Calu3 (cell line): ENCODE measurements at places on chromosomes 7 and 10.

DNA sequence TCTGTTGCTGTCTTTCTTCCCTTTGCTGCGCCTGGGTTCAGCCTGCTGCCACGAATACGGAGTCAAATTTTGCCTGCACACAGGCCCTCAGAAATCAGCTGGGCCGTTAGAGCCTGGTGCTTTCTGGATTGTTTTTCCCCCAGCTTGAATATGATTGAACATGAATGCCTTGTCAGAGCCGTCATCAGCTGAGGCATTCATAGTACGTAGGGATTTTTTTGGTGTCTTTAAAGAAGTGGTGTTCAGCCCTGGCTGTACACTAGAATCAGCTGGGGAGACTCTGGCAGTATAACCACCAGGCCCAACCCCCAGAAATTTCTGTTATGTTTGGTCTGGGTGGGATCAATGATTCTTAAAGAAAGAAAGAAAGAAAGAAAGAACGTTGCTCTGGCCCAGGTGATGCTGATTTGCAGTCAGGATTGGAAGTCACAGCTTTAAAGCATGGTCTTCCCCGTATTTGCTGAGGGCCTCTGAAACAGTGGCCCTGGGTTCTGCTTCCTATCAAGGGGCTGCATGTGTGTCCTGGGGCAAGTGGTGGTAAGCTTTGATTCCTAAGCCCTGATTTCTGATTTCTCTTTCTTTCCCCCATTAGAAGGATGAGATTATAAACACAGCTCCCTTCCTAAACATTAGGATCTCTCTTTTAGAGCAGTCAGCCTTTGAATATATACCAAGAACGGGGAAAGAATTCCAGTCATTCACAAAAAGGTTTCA, 24.7 kb downstream of the NUB1 start:
- DNase-seq: no peak

DNA sequence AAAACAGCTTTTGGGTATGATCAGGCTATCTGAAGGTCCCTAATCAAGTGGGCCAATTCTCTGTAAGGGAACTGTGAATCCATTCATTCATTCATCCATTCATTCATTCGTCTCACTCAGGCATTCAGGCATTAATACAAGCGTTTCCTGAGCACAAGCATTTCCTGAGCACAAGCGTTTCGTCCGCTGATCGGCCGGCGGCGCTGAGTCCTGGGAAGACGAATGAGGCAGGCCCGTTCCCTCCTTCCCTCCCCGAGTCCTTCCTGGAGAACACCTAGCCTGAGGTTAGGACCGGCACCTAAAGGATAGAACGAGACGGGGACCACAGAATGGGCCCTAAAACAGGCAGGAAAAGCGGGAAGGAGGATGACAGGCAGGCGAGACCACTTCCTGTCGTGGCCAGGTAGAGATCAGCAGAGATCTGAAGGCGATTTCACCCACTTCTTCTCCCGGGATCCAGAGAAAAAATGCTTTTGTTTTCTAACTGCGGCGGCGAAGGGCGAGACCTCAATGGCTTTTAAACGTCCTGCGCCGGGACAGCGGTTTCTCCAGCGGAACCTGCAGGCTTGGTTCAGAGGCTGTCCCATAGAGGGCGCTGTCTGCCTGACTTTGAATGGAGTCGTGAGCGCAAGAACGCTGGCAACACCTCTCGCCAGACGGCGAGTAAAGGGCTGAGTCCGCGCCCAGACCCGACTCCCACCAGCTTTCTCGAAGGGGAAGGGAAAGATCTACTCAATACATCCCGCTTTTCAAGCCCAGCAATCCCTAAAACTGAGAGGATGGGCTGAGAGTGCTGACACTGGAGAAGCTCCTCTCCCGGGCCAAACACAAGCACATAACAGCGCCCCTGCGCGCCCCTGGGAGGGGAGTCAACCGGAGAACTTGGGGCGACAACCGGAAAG, 2.9 kb upstream of the HMX3 start:
- peak; percentile 84 for DNase-seq

- peak; percentile 57 for DNase-seq
Observed at GRCh38 chr10:101693978-101694673, 844 bp downstream of the FBXW4 start.

DNA sequence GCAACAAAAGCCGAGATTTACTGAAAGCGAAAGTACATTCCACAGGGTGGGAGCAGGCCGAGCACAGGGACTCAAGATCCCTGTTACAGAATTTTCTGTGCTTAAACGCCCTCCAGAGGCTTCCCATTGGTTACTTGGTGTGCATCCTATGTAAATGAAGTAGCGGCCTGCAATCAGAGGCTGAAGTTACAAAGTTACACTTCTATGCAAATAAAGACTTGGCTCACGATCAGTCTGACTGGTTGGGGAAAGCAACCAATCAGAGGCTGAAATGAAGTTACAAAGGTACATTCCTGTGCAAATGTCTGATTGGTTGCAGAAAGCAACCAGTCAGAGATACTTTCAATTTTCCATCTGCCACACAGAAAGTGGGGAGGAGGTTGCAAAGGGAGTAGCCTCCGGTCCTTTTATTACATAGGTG, 4.1 kb downstream of the ACBD7 start:
- DNase-seq: peak; percentile 67

DNA sequence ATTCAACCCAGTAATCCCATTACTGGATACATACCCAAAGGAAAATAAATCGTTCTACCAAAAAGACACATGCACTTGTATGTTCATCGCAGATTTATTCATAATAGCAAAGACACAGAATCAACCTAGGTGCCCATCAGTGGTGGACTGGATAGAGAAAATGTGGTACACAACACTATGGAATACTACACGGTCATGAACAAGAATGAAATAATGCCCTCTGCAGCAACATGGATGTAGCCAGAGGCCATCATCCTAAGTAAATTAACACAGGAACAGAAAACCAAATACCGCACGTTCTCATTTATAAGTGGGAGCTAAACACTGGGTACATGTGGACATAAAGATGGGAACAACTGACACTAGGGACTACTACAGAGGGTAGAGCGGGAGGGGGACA, 120.4 kb downstream of the MICU1 start:
- no peak for DNase-seq

- DNase-seq: no peak
Observed at GRCh38 chr10:84076047-84076388, 63.3 kb upstream of the GHITM start.

DNA sequence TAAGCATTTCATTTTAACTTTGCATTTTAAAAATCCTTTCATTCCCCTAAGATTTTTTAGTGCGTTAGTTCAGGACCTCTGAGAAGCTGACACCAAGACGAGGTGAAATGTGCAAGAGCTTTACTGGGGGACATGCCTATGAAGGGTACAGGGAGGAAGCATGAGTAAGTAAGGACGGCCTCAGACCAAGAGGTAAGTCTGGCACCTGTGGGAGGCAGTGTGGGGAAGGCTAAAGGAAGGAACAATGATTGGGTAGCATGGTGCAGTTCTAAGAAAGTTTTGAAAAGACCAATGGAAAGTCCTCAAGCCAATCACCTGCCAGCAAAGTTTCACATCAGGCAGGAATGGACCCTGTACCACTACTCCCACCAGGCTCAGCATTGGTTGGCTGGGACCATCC, 369.2 kb downstream of the GFRA1 start:
- DNase-seq: no peak

- no peak for DNase-seq
Observed at GRCh38 chr7:110105840-110106239, 985.1 kb upstream of the LRRN3 start.

GRCh38 chr10:74186678-74187077, 35.7 kb downstream of the ADK start:
- DNase-seq: no peak

- DNase-seq: no peak
Observed at GRCh38 chr10:78470267-78471103, 436.8 kb downstream of the RPS24 start.
